ENCODE measurements at places on chromosomes 3 and 15.

GRCh38 chr3:142963234-142963515, 299 bp downstream of the PAQR9 start:
- no peak for DNase-seq

DNA sequence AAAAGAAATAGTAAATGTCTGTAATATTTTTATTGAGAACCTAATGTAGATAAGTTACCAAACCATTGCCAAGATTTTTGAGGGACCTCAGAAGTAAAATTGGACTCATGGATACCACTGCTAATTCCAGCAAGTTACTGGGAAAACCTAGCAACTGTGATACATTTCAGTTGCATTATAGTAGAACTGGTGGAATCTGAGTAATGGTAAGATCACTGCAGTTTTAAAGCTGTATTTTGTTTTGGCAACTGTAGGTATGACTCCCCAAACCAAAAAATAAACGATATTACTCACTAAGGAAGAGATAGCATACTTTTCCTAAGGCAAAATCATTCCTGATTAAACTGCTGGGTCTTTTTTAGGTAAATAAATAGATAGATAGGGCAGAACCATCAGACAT, 54.0 kb downstream of the ARMC8 start:
- DNase-seq, result no peak

DNA sequence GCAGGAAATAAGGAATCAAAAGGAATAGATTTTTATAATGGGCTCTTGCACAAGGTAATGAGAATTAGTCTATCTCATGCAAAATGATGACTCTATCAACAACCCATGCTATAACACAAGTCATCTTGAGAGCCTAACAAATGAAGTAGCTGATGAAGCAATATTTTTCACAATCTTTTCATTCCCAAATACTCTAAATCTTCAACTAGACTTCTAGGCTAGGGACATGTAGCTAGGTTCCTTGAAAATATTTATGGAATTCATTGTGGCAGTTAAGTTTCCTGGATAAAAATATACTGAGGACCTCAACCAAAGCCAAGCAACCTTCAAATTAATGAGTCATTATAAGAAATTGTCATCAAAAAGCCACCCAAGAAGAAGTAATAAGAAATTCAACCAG, 55.4 kb downstream of the DCBLD2 start:
- no peak for DNase-seq

- no peak for DNase-seq
These were observed 21.8 kb upstream of the IL1RAP start for GRCh38 chr3:190492129-190492528.

- DNase-seq, result no peak
These were observed 202.6 kb downstream of the PDCD6IP start for GRCh38 chr3:34001022-34001421.

- no peak for DNase-seq
These were observed 34.6 kb downstream of the TNFAIP8L3 start for GRCh38 chr15:51060030-51060673.

All from occipital lobe (tissue), 3 donors.